ENCODE measurements at places on chromosomes 6 and 20.

DNA sequence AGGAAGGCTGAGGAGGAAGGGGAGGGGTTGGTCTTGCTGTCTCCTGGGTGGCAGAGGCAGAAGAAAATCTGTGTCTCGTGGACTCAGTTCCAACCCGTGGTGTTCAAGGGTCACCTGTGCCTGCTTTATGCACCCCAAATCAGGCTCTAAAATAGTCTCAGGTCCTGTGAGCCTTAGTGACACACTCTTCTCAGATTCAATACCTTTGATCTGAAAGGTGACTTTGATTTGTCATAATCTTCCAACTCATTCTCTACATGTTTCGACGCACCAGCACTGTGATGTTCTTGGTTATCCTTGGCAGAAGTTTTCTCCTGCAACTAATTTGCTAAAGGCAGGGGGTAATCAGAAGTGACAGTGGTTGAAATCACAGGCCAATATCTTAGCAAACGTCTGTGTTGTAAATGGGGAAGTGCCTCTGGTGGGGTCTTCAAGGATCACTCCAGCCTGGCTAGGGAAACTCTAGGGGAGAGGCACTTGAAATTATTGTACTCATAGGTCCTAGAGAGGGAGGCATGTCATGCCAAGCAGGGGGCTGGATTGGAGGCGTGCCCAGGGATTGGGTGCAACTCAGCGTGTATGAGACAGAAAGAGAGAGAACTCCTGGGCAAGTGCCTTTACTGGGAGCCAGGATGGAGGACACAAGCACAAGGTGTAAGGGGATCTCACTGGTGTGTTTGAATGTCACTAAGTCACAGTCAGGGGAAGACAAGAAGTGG is 19.0 kb upstream of the PRND start:
- no peak for DNase-seq

DNA sequence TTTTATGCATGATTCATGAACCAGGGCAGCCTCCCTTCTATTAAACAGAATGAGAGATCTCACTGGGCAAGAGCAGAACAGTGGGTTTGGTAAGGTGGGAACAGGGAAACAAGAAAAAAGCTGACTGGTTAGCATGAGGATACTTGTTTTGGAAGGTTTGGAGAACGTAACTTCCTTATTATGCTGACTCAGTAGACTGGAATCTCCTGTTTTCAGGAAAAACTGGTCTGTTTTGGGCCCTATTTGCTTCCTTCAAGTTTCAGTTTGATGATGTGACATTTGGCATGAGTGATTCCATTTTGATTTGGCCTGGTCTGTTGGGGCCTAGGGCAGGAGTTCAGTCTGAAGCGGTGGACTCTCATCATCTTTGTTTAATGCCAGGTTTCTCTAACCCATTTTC is 172.0 kb downstream of the MYLK4 start:
- no peak for DNase-seq

DNA sequence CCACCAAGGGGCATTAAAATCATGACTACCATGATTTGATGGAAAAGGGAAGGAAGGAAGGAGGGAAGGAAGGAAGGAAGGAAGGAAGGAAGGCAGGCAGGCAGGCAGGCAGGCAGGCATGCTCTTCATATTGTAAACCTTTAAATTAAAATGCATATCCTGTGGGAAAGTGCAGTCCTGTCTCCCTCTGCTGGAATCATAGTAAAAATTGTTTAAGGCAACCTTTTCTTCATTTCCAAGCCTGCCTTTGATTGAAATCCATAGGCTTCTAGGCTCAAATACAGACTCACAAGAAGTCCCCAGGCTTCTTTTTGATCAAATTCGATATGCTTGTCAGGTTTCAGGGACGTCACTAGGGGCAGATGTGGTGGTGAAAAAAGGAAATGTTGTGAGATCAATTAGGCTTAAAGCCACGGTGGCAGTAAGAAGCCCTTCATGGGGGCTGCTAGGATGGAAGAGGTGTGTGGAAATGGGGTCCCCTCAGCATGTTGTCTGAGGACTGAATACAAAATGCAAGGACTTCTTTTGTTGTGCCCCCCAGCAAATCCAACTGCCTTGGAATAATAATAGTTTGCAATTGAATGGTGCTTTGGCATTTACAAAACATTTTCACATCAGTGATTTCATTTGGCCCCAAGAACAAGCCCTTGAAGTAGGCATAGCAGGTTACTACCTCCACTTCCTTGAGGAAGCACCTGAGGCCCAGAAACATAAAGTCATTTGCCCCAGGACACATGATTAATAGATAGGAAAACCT is 25.6 kb upstream of the GABRR1 start:
- DNase-seq, result no peak

- no peak for DNase-seq
These were observed 2.7 kb downstream of the WRNIP1 start for GRCh38 chr6:2767657-2768524.

All from NCI-H1417 treated with DMSO at 0.1 percent for 48 hours (cell line).